ENCODE measurements at places on chromosomes 5 and 9. TPM values are rescaled to one million over a fixed set of nuclear protein-coding genes. Genes with fewer than 3 reads are reported as not detected.

DNA sequence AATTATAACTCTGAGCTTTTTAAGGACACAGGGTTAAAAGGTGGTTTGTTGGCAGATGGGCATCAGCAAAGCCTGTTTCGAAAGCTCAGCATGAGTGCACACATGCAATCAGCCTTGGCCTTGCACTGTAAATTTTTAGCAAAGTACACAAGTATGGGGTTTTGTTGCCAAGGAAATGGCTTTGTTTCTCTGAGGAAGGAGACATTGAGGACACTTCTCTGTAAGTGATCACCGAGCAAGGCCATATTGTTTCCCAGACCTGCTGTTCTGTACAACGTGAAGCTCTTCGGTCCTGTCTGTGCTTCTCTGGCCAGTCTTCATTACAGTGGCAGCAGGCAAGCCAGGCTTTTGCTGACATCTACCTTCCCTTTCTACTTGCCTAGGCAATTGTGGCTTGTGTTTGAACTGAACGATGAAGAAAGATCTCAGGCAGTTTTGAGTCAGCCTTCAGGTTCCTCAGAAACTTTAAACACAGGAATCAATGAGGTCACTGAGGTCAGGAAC, 27.9 kb upstream of the GLRX start:
- no peaks in the 10 kb centered on the region for H3K36me3 ChIP-seq
- no peaks in the 10 kb centered on the region for H3K4me1 ChIP-seq
- H3K27me3 ChIP-seq: no peaks in the 10 kb centered on the region

- 0 out of 2 replicates have a peak, but pooled peaks cover 6% of the 10 kb centered on the region for H3K4me1 ChIP-seq
- H3K4me3 ChIP-seq: no peak overlapping the region
- no peaks in the 10 kb centered on the region for H3K36me3 ChIP-seq
- H3K27me3 ChIP-seq: no peaks in the 10 kb centered on the region
Measured at GRCh38 chr9:15635752-15636151, 82.9 kb downstream of the CCDC171 start.

DNA sequence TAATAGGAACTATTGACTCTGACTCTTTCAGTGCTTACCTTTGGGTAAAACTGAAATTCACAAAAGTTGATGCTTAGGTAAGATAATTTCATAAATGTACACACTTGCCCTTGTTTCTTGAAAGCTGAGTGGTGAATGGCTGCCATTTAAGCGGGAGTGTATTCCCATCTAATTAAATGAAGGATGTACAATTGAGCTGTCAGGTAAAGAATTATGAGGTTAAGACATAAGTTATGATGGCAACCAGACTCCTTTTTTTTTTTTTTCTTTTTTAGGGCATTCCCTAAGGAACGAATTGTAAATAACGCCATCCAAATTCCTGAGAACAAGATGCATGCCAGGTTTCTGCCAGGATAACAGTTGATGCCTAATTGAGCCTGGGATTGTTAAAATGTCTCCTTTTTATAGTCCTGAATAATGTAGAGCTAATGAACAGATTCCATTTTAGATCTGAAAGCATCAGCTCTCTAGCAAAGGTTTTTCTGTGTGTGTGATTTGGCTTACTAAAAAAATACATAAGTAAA, 199.7 kb downstream of the ISL1 start:
- no peaks in the 10 kb centered on the region for H3K27me3 ChIP-seq
- no peaks in the 10 kb centered on the region for H3K36me3 ChIP-seq
- 0 out of 2 replicates have a peak, but pooled peaks cover 3% of the 10 kb centered on the region for H3K4me1 ChIP-seq

- H3K27me3 ChIP-seq: no peaks in the 10 kb centered on the region
- no peak overlapping the region for H3K27ac ChIP-seq
- DNase-seq: no peak
- H3K4me3 ChIP-seq: no peak overlapping the region
- no peaks in the 10 kb centered on the region for H3K36me3 ChIP-seq
Measured at GRCh38 chr5:80057921-80058320, 22.8 kb downstream of the THBS4 start.

The SPZ1 gene
- not detected for total RNA-seq

The SHOC1 gene
- total RNA-seq: not detected

The IRX2 gene
- total RNA-seq: 25.3 TPM

The PTPN3 gene
- total RNA-seq: 2.8 TPM

GRCh38 chr9:95733741-95734666, 141.5 kb upstream of the ERCC6L2 start:
- no peaks in the 10 kb centered on the region for H3K27me3 ChIP-seq
- no peaks in the 10 kb centered on the region for H3K4me1 ChIP-seq
- no peaks in the 10 kb centered on the region for H3K36me3 ChIP-seq
- no peak for DNase-seq
- no peak overlapping the region for H3K4me3 ChIP-seq
